ENCODE measurements at places on chromosomes 6 and 20. TPM values are rescaled to one million over a fixed set of nuclear protein-coding genes. Genes with fewer than 3 reads are reported as not detected.

PRSS16 gene
- not detected for total RNA-seq

VIP gene
- 1.2 TPM for total RNA-seq

CPXM1 gene
- 20.3 TPM for total RNA-seq

XKR7 gene
- 0.04 TPM for total RNA-seq

SULF2 gene
- 140 TPM for total RNA-seq

DNA sequence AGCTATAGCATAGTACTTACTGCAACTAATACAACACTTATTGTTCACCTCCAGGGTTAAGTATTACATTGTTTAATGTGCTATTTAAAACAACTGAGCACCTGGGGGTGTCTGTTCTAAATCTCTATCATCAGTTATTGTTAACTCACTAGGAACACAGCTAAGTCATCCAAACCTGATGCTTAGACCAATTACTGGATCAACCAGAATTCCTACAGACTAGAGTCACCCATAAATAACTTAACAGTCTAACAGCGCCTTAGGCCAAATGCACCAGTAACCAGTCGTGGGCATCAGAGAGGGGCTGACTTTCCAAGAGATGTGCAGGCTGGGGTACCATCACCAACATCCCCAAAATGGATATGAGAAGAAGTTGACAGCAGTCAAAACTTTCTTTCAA, 110.7 kb downstream of the ADTRP start:
- H3K36me3 ChIP-seq, result no peaks in the 10 kb centered on the region
- DNase-seq, result no peak
- no peak overlapping the region for H3K4me3 ChIP-seq
- H3K27ac ChIP-seq, result no peak overlapping the region
- no peaks in the 10 kb centered on the region for H3K4me1 ChIP-seq
- no peaks in the 10 kb centered on the region for H3K27me3 ChIP-seq

GRCh38 chr6:37540390-37540789, 40.7 kb upstream of the CCDC167 start:
- H3K27ac ChIP-seq, result no peak overlapping the region
- peaks cover 26% of the 10 kb centered on the region for H3K27me3 ChIP-seq
- H3K36me3 ChIP-seq, result no peaks in the 10 kb centered on the region
- peaks cover 7% of the 10 kb centered on the region for H3K4me1 ChIP-seq

DNA sequence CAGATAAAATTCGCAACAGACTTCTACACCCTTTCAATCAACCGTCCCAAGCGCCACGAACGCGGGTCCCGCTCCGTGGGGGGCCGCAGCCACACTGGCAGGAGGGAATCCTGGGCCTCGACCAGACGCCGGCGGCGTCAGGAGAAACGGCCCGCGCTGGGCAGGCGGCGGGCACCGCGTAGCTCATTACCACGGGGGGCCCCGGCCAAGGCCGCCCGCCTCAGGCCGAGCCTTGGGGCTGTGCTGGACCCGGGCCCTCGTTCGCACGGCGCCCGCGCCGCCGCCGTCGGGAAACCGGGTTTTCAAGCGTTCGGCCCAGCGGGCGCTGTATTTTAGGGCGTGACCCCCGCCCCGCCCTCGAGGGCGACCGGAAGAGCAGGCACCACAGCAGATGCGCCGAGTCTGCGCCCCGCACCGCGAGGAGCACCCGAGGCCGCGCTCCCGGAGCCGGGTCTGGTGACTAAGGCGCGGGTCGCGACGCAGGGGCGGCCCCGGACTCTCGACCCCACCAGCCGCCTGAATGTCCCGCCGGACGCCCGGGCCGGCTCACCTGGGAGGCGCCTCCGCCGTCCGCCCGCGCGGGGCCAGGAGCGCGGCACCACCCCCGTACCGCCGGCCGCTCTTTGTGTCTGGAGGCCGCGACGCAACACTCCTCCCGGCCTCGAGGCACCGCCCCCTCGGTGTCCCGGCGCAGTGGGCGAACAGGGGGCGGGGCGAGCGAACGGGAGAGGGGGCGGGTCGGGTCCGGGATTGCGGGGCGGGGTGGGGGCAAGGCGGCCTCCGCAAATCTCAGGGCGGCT, at the start of gene NINL:
Gene NINL (minus strand): TSS at position 627 of the 800 bp plus-strand sequence. CDS start 58,944 bp downstream, outside the sequence.
- H3K4me1 ChIP-seq, result peaks cover 4% of the 10 kb centered on the region
- peak; percentile 67 for DNase-seq
- H3K4me3 ChIP-seq, result peak within 1 kb of the TSS; percentile 1
- H3K27me3 ChIP-seq, result no peaks in the 10 kb centered on the region

- H3K4me3 ChIP-seq, result no peak overlapping the region
- H3K4me1 ChIP-seq, result no peaks in the 10 kb centered on the region
- H3K27ac ChIP-seq, result no peak overlapping the region
- no peaks in the 10 kb centered on the region for H3K27me3 ChIP-seq
Observed at GRCh38 chr6:1088492-1089001, 223.4 kb upstream of the FOXQ1 start.
